ENCODE measurements at places on chromosomes 1 and 21. TPM values are rescaled to one million over a fixed set of nuclear protein-coding genes. Genes with fewer than 3 reads are reported as not detected.

ZNF670 gene
- 7.3 TPM for total RNA-seq

NRAS gene
- total RNA-seq, result 164 TPM

GRCh38 chr1:44594871-44595735 is 79.2 kb downstream of the TMEM53 start:
- DNase-seq, result peak; percentile 77

AGT gene
- not detected for total RNA-seq

- peak; percentile 75 for DNase-seq
Measured at GRCh38 chr21:39632796-39633442, 20.2 kb downstream of the B3GALT5 start.

FAM131C gene
- total RNA-seq, result not detected

CNR2 gene
- not detected for total RNA-seq

ATP6V1G3 gene
- total RNA-seq, result not detected

DNA sequence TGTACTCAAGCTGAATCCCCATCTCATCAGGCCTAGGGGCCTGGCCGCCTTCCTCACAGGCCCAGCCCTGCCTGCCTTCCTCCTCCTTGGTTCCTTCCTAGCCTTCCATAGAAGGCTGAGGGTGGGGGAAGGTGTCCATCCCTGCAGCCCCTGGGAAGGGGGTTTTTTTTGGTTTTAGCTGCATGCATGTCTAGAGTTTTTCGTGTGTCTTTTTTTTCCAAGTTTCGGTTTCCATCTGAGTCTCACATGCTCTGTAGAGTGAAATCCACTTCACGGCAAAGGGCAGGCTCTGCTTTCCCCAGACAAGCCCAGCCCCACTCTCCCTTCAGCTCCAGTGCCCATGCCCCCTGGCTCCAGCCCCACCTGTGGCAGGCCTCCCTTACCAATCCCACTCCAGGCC is 32.1 kb downstream of the GRHL3 start:
- no peak for DNase-seq

ACKR1 gene
- not detected for total RNA-seq

BRINP2 gene
- total RNA-seq, result 0.69 TPM

LCE3E gene
- not detected for total RNA-seq

C1orf116 gene
- 0.11 TPM for total RNA-seq

DNA sequence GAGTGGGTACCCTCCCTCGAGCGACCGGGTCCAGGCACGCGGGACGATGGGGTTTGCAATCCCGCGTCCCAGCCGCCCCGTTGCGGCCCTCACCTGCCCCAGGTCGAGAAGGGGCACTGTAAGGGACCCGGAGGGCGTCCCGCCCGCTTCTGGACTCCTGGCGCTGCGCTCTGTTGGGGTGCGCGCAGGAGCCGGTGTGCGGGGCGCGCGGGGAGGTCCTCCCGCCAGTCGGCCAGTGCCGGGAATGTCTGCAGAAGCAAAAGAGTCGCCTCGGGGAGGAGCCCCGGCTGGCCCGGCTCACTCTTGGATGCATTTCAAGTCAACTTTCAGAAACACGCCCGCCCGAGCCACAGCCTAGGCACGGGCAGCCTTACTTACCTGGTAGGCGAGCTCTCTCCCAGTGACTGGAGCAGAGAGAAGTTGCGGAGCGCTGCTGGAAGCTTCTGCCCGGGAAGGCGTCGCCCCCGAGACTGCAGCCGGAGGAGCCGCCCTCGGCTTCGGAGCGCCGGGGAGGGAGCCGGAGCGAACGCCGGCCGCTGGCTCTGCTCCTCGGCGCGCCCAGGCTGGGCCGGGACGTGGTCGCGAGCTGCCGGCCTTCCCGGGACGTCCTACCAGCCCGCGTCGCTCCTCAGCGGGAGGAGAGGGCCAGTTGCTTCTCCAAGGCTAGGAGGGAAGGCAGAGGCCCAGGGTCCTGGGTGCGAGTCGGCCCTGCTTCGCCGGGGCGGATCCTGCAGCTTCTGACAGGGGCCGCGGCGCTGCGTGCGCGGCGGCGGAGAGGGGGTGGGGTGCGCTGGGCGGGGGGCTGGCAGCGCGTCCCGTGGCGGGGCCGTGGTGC is at the start of gene LMX1A:
TSS of gene LMX1A (minus strand) at position 739 of the 835 bp plus-strand sequence. CDS start 1,156 bp downstream, outside the sequence.
- DNase-seq, result peak; percentile 33

DNA sequence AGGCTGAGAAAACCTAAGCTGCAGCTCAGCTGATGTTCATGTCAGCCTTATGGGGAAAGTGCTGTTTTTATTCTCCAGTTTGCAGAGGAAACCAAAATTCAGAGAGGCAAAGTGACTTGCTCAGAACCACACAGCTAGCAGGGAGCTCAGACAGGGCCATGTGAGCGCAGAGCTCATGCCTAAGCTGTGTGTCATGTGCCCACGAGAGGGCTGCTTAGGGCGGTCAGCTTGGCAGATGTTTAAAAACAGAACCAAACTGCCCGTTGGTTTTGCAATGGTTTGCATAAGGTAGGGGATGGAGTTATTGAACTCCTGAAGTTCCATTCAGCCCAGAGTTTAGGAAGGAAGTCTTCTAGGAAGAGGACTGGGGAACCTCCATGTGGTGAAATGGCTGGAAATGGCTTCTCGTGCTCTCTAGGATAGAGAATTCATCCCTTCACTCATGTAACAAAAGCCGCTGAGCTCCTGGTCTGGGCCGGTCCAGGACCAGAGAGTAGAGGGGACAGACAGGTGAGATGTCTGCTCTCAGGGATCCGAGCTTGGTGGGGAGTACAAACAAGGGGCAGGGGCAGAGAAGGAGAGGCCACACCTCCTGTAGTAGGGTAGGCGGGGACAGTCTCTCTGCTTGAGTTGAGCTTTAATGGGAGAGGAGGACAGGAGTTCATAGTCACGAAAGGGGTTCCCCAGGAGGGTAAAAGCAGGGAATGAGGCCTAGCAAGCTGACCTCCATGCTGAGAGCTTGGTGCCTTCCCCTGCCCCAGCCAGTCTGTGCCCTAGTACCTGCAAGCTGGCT is 46.9 kb downstream of the ARHGEF10L start:
- peak; percentile 88 for DNase-seq

DNA sequence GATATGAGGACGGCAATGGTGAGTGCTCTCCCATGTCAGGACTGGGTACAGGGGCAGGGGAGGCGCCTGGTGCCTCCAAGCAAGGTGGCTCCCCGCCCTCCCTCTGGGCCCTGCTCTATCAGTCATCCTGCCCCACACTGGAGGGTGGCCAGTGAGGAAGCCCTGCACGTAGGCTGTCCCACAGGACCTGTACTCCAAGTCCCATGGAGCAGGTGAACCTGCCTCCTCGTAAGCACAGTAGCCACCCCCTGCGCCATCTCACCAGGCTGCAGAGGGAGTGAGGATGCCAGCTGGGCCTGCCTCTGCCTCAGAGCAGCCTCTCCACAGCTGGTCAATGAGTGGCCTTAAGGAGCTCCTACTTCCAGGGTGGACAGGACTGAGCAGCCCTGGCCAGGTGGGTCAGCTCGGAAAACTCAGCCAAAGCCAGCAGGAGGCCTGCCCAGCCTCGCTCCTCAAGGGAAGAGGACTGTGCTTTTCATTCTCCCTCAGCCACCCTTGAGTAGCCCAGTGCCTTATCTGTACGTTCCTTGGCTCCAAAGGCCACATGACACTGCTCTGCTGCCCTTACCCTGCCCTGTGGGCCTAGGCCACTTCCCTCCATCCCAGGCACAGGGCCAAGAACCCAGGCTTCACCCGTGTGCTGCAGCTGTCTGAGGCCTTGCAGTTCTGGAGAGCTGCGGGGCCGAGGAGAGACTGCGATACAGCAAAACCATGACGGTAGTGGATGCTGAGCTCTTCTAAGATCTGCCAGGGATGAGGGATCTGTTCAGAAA is 39.6 kb downstream of the SLC45A1 start:
- no peak for DNase-seq

- DNase-seq, result no peak
Measured at GRCh38 chr1:109216662-109217061, 2.9 kb downstream of the SARS1 start.

SLC25A24 gene
- 85.1 TPM for total RNA-seq

DNA sequence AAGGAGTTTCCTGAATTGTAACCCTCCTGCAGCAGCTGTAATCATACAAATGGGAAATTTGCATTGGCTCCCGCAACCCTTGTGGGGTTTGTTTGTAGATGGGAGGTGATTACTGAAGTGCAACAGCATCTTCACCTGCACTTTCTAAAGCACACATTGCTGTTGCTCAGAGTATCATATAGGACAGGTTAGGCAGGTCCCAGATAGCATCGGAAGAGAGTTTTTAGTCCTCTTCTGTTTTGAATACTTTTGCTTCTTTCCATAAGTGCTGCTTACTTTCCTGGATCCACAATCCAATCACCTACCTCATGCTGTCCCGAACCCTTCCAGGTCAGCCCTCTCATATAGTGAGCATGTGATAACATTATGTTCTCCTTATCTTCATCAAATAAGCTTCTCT is 300.4 kb downstream of the PTPRC start:
- DNase-seq, result no peak

- DNase-seq, result no peak
Measured at GRCh38 chr1:44353604-44354003, 1.5 kb downstream of the ERI3 start.

OR14K1 gene
- total RNA-seq, result not detected

GRCh38 chr1:36178471-36179219 is 22.7 kb downstream of the MAP7D1 start:
- DNase-seq, result no peak

- no peak for DNase-seq
Measured at GRCh38 chr21:33514229-33514628, 22.7 kb upstream of the DNAJC28 start.

DTL gene
- 28.7 TPM for total RNA-seq

- no peak for DNase-seq
Measured at GRCh38 chr1:245751726-245752470, 597.1 kb downstream of the KIF26B start.

POLR3GL gene
- total RNA-seq, result 9.0 TPM
